ENCODE measurements at places on chromosomes 3 and 15.

DNA sequence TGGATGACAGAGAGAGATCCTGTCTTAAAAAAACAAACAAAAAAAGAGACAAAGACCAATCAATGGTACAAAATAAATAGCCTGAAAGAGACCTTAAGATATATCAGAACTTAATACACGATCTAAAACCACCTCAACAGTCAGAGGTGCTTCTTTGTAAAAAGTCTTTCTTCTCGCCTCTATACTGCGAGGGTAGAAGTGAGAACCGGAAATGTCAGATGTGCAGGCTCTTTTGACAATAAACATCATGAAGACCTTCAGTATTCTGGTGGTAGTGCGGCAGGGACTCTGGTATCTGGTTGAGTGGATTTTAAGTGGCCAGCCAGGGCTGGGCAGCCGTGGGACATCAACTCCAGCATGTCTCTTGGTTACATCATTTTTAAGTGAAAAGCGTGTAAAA, 30.0 kb downstream of the RUBCN start:
- DNase-seq, result no peak

DNA sequence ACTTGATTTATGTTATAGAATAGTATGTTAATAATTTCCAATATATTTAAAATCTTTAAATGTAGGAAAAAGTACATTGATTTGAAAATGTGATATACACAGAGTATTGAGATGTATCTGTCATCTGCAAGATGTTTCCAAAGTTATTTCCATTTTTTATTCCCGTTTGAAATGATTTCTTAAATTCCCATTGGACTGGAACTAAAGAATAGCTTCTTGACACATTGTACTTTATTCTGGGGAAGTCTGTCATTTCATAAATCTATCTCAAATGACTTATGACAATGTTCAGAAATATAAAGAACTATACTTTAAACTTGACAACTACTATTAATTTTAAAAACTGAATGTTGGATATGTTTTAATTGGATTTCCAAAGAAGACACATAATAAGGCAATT, 489.6 kb downstream of the ROBO2 start:
- DNase-seq, result no peak

DNA sequence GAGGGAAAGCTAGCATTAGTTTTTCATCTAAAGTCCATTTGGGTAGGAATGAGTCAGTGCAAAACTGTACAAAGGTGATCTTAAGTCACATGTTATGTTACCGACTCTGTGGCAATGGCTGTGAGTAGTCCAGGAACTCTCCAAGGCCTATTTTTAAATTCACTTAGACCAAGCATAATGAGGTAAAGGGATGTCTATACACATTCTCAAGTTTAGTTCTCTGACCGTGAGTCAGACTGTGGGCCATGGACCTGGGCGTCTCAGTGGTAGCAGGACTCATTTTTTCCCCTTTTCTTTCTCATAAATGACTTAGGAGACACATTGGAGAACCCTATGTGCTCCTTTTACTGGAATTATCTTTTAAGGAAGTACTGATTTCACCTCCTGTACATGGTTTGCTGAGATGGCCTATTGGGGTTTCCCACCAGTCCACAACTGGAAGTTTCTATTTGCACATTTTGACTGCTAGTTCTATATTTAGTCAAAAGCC, 488.7 kb upstream of the TPRG1 start:
- no peak for DNase-seq

DNA sequence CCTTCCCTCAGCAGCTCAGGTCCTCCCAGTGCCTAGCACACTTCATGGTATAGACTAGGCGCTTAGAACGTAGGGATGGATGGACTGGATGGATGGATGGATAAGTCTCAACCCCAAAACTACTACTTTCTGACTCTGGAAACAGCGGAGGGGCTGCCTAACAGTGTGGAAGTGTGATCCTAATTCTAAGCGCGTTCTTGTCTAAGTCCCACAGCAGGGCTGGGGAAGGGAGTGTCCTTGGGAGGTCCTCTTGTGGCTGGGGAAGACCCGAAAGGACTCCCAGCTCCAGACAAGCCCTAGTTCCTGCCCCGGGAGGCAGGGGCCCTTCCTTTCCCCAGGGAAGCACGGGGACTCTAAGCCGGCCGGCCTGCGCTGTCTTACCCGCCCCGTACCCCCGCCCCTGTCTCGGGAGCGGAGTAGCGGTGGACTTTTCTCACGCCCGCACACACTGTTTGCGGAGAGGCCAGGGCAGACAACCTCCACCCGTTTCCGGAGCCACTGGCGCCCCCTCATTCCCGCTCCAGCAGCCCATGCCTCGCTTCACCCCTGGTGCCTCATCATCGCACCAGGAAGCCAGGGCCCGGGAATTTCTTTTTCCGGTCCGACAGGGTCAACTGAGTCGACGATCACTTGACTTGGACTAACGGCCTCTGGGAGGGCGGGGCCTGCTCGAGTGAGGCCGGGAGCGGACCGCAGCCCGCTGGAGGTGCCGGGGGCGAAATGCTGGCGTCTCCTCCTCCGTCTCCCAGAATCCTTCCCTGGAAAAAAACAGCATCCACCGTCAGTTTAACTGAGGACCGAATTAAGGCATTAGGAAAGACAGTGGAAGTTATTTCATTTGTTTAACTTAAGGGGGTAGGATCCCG, 133.3 kb downstream of the TBC1D2B start:
- peak; percentile 9 for DNase-seq

DNA sequence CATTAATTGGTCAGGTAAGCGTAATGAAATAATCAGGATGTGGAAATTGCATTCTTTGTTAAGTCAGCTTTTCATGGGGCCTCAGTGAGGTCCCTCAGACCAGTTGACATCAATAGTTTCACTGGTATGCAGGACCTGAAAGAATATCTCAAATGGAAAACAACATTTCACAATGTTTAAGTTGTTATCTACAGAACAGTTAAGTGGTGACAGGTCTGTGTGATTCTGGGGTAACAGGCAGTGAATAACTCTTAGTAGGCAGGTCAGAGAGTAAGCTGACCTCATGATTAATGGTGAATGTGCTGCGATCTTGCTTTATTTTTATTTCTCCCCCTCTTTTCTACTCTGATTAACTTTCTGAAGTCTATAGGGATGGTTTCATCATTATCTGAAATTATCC, 28.9 kb upstream of the ACP3 start:
- DNase-seq, result no peak

DNA sequence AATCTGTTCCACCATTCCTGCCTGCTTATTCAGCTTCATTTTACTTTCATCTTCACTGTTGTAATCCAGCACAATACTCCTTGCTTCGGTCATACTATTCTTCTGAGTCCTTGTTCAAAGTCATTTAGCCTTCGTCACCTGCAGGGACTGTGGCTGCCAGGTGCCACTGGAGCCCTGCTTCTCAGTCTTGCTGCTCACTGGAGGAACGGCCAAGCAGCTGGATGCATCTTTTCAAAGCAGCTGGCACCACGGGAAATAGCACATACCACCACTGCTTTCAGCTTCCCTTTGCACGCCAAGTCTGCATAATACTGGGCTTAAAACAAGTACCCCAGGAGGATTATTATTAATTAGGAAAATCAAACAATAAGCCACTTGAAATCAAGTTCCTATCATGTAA, 287.6 kb downstream of the BCHE start:
- no peak for DNase-seq
